ENCODE measurements at places on chromosomes 5 and 9.

DNA sequence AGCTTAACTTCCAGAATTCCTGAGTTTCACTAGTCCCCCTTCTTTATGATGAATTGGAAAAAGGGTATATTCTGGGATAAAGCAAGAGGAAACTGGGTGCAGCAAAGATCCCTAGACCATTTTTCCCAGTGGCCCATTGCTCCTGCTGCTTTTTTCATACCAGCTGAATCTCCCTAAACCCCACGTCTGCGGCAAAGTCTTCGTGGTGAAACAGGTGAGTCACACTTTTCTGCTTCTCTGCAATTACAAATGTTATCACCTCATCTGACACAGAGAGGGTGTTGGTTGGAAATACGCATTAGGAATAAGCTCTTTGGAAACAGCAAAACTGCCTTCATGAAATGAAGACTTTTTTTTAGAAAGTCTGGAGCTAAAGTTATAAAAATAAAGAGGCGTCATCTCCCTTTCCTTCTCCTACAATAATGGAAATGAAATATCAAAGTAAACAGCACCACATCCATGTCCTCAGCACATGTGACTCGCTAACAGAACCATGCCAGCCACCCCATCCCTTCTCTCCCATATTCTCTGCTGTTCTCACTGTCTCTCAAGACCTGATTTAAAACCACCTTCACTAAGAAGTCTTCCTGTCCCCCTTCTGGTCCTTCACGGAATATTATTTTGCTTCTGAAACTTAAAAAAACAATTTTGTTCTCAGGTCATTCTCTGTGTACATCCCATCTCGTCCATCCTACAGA is 39.5 kb upstream of the GLRX start:
- peaks cover 57% of the 10 kb centered on the region for H3K4me1 ChIP-seq
- peak; percentile 64 for DNase-seq
- H3K36me3 ChIP-seq: no peaks in the 10 kb centered on the region
- no peaks in the 10 kb centered on the region for H3K27me3 ChIP-seq
- H3K4me3 ChIP-seq: peak overlapping the region; percentile 16

- no peak overlapping the region for H3K27ac ChIP-seq
- no peaks in the 10 kb centered on the region for H3K4me1 ChIP-seq
- no peaks in the 10 kb centered on the region for H3K27me3 ChIP-seq
- DNase-seq: no peak
- H3K4me3 ChIP-seq: no peak overlapping the region
- no peaks in the 10 kb centered on the region for H3K36me3 ChIP-seq
Observed at GRCh38 chr9:91766315-91767069, 183.5 kb downstream of the ROR2 start.

DNA sequence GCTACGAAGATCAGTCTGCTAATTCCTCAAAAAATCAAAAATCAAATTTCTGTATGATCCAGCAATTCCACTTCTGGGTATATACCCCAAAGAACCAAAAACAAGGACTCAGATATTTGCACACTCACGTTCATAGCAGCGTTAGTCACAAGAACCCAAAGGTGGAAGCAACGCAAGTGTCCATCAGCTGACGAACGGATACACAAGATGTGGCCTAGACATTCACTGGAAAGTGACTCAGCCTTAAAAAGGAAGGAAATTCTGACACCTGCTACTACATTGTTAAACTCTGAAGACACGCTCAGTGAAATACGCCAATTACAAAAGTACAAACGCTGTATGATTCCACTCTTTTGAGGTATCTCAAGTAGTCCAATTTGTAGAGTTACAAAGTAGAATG is 93.3 kb downstream of the OTULIN start:
- H3K27me3 ChIP-seq: no peaks in the 10 kb centered on the region
- H3K27ac ChIP-seq: peak overlapping the region; percentile 92
- peaks cover 16% of the 10 kb centered on the region for H3K4me1 ChIP-seq
- DNase-seq: peak; percentile 71
- no peaks in the 10 kb centered on the region for H3K36me3 ChIP-seq

DNA sequence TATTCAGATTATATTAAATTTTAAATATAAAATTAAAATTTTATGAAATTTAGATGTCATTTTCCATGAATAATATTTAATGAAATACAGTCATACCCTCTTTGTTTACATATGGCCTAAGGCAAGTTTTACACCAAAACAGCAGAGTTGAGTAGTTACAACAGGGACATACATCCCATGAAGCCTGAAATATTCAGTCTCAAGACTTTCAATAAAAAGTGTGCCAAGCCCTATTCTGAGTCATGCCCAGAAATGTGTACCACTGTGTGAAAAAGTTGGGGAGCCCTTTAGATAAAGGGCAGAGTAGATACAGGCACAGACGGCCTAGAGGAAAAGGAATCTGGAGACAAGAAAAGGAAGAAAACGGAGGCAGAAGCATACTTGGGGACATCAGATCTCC is 261.3 kb downstream of the SGCD start:
- H3K36me3 ChIP-seq: no peaks in the 10 kb centered on the region
- H3K4me3 ChIP-seq: no peak overlapping the region
- no peaks in the 10 kb centered on the region for H3K27me3 ChIP-seq
- no peak overlapping the region for H3K27ac ChIP-seq

DNA sequence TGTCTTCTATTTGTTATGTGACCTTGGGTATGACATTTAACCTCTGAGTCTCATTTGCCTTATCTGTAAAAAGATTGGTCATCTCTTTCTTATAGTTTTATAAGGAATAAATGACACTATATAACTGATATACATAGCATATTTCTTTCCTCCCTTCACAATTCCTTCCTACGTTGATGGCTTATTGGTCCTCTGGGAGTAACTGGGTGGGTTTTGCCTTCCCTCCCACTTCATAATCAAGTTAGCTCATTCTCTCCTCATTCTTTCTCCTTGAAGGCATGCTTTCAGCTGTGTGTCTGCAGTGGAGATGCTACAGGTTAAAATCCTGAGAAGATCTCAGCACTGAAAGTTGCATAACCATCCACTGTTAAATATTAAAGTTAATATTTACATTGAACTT is 382.4 kb downstream of the TMEM38B start:
- H3K4me3 ChIP-seq: no peak overlapping the region
- no peaks in the 10 kb centered on the region for H3K4me1 ChIP-seq
- no peak overlapping the region for H3K27ac ChIP-seq
- no peak for DNase-seq

DNA sequence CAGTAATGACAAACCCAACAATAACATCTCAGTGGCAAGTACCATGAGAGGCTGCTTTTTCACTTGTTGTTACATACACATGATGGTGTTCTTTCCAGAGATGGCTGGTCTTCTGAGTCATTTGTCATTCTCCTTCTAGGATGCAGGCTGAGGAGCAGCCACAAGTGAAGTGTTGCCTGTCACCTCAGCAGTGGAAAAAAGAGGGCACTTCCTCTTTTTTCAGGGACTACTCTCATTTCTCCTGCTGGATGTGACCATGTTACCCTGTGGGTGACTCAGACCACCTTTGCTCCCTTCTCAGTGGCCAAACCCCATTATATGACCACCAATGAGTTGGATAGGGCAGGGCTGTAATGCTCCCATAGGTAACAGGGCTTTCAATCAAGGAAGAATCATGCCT is 587.0 kb upstream of the ADAMTS16 start:
- no peaks in the 10 kb centered on the region for H3K27me3 ChIP-seq
- no peak overlapping the region for H3K27ac ChIP-seq
- no peaks in the 10 kb centered on the region for H3K36me3 ChIP-seq
- no peaks in the 10 kb centered on the region for H3K4me1 ChIP-seq
- no peak overlapping the region for H3K4me3 ChIP-seq
- no peak for DNase-seq

DNA sequence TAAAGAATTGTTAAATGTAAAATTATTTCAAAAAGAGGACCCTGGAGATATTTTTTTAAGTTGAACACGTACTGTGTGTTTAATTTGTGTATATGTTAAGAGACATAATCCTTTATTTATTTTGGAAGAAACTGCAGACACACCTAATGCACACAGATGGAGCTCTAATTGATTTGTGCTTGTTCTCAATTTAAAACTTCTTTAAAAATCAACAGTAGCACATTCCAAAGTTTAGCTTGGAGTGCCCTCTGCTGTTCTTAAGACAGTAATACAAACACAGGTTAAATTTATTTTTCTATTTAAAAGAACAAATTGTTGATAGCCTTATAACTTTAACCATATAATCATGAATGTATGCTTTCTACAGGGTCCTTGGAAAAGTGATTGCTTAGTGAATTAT is 277.6 kb upstream of the ADAMTS16 start:
- H3K4me1 ChIP-seq: no peaks in the 10 kb centered on the region
- peak; percentile 43 for DNase-seq
- no peaks in the 10 kb centered on the region for H3K27me3 ChIP-seq
- H3K27ac ChIP-seq: no peak overlapping the region
- no peak overlapping the region for H3K4me3 ChIP-seq

DNA sequence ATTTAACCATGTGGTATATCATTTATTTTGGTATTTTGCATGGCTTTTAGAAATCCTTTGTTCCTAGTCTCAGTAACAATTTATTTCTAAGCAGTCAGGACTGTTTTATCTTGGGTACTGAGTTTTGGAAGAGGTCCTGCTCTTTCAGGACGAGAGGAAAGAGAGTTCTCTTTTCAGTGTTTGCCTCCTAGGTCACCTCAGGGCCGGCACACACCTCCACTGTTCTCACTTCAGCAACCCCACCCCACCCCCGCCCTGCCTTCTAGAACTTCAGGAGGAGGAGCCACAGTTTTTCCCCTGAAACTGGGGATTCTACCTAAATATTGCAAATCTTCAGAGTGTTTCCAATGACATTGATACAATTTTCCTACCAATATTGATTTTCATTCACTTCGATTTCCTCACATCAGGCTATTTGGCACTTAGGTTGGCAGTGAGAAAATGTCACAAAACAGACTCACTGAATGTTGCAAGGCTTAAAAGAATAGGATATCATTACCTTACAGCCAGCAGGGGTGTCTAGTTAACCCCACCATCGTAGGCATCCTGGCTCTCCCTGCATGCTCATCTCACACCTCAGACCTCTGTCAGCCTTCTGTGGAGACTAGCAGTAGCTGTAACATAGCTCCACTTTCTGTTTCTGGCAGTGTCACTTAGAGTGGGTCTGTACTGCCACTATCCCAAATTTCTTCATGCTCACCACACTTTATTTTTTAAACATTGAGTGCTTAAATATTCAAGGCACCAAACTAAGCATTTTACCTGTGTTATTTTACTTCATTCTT is 5.4 kb downstream of the IGIP start:
- DNase-seq: no peak
- H3K27me3 ChIP-seq: no peaks in the 10 kb centered on the region
- peaks cover 14% of the 10 kb centered on the region for H3K4me1 ChIP-seq
- H3K36me3 ChIP-seq: no peaks in the 10 kb centered on the region
- no peak overlapping the region for H3K4me3 ChIP-seq
